ENCODE measurements at places on chromosomes 6 and 20.
A peak's percentile ranks its signal among the peaks of the same experiment; 100 is the strongest.

DNA sequence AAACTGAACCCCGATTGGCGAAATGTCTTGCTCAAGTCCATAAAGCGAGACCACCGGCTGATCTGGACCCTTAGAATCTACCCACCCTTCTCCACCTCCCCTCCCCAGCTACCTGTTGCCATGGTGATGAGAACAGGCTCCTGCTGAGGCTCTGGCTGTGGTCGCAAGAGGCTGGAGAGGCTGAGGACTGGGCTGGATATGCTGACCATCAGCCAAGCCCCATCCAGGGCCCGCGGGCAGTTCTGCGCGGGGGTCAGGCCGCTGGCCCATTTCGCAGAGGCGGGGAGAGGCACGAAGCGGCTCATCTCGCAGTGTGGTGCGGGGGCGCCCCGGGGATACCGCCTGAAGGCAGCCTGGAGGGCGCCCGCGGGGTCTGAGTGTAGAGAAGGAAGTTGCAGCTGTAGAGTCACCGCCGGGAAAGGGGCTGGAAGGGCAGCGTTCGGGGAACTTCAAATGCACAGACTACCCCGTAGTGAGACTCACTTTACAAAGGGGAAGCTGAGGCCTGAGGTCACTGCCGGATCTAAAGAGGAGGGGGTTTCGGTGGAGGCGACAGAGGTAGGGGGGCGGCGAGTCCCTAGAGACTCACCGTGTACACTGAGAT is 671 bp downstream of the TAPBP start:
- peak; percentile 82 for DNase-seq

DNA sequence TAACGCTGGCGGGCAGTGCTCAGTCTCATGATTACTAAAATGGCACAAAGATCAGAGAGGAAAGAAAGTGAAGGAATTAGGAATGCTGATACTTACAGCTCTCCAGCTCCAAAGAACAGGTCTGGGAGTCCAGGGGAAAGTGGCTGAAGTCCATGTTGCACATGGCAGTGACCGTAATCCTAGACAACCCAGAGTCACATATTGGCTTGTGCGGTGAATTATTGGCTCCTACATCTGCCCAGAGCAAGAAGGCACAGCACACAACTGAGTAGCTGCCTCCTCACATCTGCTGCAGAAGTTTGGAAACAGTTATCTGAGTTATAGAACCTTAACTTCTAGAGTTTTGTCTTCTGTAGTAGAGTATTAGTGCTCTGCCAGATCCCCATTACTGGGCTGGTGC is 47.2 kb downstream of the GABRR2 start:
- DNase-seq = no peak

DNA sequence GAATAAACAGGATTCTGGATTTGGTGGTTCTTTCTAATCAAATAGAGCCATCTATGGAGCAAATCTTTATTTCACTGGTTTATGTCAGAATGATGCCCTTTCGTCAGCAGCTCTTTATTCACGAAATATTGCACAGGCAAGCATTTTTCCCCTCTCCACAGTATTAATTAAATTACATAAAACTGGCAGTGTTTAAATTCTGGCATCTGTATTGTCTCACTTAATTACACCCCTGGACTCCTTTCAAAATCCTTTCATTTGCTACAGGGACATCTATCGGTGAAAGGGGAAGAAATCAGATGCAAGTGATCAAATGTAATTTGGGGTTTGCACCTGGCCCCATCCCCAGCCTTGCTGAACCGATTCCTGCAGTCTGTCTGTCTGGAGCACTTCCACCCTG is 801.9 kb downstream of the QKI start:
- DNase-seq = peak; percentile 90

DNA sequence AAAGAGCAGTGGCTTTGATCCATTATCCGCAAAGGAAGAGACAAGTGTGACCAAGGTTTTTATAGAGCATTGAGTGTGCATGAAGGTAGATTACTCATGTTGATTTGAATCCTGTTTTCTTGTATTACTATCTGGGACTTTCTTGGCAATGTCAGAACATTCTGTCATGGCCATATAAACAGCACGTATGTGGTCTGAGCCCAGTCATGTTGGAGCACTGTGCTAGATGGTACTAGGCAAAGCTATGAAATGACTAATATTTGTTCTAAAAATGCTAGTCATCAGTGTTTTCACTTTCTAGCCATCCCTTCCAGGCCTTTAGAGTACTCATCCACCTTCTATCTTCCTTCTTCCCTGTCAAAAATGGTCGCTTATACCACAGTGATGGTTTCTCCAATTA is 278.6 kb upstream of the FLRT3 start:
- DNase-seq = no peak

Data from NCI-H69 (cell line).